GM19239 (cell line): ENCODE measurements at places on chromosomes 4 and X.
A peak's percentile ranks its signal among the peaks of the same experiment; 100 is the strongest.

DNA sequence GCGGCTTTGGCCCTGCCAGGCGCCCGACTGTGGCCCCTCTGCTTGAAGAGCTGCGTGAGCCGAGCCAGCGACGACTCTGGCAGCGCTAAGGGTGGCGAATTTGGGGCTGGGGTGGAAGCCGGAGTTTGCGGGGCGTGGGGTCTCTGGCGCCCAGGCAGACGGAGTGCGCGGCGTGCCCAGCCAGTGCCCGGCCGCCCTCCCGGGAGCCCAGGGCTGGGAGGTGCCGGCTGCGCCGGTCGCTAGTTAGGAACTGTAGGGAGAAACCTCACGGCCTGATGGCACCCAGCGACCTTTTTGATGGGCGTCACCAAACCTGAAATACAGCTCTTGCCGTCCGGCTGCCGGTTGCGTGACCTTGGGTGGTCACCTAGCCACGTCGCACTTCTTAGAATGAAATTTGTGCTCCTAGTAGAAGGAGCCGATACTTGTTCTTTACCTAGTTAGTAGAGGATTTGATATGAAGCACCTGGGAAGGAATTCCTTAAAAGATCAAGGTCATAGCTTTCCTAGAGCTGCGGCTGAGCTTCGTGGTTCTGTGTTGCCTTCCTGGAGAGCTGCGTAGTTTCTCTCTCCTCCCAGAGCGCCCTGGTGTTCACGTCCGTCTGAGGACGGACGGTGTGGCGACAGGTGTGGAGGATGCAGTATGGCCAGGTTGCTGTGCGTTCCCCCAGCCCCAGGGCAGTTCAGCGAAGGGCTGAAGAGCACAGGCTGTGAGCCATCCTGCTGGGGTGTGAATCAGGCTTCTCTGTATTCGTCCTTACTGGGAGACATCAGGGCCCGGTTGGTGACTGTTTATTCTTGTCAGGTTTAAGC lies 680 bp downstream of the MAEA start:
- DNase-seq, result no peak

- DNase-seq, result no peak
Observed at GRCh38 chr4:111744847-111745246, 400.4 kb upstream of the FAM241A start.

DNA sequence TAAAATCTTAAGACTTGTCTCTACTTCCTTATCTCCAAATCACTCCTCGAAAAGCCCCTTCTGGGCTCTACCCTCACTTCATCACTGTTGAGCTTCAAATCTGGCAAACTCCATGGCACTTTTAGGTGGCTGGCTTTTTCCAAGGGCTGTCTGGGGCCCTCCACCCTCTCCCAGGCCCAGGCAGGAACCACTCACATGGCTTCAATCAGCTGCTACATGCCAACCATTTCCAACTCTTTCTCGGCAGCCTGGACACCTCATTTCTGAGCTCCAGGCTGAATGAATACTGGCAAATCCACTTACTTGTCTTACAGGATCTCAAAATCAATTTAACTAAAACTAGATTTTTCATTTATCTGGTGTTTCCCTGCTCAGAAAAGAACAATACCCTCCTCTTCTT lies 22.0 kb downstream of the USP46 start:
- DNase-seq, result no peak

DNA sequence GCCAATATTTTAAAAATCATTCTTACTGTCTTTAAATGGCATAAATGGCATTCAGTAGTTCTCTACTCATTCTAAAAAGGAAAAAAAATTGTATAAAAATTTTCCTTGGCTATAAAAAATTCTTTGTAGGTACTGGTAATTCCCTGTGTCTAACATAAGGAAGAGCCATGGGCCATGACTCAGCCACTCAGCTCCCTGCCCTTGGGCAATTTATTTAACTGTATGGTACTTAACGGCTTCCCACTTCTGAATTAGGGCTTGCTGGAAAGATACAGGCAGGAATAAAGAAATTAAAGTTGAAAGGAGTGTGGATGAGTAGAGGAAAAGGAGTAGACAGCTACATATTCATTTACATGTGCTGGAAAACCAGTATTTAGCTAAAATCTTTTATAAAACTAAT lies 30.6 kb downstream of the ABHD18 start:
- DNase-seq, result no peak

GRCh38 chr4:153022241-153022715 lies 86.2 kb downstream of the FHDC1 start:
- no peak for DNase-seq

DNA sequence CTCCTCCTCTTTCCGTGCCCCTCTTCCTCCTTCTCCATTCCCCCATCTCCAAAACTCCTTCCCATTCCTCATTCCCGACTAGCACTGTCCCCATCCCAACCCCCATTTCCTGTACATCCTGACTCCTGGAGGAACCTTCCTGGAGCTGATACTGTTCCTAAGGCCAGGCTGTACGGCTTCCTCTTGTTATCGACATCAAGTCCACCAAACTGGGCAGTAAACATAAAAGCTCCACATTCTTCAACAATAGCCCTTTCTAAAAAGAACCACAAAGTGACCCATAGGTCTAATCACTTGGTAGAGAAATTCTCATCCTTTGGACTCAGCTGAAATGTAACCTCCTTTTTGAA lies 22.9 kb downstream of the AWAT2 start:
- no peak for DNase-seq

DNA sequence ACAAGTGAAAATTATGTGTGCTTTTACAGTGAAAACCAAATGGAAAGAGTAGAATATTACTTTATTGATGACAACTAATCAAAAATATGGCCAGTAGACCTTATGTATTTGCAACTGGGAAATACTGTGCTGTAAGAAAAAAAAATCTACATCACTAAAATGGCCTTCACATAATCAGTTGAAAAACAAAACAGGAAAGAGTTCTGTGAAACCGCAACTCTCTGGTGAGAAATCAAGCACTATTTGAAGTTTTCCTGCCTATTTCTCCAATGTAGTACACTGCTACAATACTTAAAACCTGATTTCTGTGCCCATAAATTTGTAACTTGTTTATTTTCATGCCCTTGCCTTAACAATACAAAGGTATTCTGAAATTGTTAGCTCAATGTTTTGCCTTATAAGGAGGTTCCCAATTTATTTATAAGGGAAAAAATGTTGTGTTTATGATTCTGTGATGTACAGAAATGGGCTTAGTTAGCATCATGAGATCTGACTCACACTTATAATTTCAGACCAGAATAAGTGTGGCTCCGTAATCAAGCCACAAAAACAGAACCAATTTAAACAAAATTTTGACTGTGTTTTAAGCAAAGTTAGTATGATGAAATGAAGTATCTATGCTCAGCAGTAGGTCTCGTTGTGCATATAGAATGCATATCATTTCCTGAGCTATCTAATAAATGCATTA lies 147.1 kb downstream of the FAT4 start:
- no peak for DNase-seq

DNA sequence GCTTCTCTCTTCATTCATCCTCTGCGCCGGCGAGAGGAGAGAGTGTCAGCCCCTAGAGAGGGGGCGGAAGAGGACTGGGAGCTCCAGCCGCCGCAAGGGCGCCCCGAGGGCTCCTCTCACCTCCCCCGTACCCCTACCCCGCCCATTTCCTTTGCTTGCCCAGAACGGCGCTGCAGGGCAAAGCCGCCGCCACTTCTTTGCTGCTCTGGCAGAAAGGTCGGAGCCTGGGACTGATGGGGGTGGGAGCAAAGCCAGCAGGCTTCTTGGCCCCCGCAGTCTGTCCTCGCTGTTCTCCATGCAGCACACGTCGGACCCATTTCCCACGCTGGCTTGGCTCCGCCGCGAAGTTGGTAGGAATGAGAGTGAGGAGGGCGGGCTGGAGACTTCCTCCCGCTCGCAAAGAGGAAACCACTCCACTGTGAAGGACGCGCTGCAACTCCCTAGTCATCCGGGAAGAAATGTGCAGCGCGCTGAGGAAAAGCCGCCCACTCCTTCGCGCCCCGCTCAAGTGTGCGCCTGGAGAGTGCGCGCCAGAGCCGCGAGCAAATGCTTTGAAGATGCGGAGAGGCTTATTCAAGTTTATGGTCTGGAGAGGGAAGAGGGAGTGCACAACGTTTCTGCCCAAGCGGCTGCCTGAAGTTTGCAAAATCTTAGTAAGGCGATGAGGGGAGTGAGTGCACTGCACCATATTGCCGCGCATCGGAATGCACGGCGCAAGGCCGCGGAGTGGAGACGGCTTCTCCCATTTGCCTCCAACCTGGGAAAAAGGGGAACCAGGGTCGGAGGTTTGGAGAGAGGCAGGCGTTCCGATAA lies 2.8 kb upstream of the PCDH7 start:
- no peak for DNase-seq

DNA sequence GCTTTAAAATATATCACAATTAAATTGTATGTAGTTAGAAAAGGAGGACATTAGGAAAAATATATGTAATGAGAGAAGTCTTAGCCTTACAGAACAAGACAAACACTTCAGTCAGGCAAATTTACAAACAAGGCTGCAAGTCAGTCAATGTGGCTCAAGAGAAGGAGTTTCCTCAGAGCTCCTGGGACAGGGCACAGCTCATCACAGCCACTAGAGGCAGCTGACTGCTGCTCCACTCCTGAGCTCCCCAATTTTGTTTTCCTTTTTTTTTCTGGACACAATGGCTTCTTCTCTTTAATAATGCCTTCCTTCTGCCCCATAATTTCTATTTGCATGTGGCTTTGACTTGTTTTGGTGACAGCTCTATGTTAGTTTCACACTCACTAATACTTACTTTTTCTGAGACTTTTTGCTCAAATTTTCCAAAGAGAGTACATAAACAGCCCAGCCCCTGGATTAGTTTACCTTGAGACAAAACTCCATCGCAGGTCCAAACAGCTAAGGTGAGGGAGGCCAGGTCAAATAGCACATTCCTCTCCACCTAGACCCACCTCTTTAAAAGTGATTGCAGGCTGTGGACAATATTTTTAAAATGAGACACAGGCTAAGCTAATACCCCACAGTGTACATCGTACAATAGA lies 850.4 kb upstream of the FRG1 start:
- DNase-seq, result no peak

- no peak for DNase-seq
Observed at GRCh38 chr4:161642708-161643107, 521.1 kb downstream of the FSTL5 start.

DNA sequence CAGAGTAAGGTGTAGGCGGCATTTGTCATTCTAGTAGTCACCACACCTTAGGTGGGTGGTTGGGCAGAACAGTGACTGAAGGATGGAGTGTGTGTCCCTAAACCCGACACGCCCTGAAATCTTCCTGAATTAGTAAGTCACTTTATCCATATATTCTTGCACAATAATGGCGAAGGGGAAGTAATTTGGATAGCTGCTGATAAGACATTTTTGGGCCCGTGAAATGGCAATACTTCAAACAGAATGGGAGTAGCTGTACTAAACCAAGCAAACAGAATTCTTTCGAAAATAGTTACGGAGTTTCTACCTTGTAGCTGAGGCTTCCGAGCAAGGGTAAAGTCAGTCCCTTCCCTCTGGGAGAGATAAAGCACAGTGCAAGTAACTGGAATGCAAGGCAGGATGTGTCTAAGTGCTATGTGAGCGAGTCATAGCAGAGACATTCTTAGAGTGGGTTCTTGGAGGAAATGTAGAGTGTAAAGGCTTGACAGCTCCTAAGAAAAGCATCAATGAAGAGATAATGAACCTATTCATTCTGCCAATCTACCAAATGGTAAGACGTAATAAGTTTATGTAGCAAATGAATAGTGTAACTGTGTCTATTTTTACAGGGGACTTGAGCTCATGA lies 72.8 kb downstream of the CLCN5 start:
- DNase-seq, result no peak

DNA sequence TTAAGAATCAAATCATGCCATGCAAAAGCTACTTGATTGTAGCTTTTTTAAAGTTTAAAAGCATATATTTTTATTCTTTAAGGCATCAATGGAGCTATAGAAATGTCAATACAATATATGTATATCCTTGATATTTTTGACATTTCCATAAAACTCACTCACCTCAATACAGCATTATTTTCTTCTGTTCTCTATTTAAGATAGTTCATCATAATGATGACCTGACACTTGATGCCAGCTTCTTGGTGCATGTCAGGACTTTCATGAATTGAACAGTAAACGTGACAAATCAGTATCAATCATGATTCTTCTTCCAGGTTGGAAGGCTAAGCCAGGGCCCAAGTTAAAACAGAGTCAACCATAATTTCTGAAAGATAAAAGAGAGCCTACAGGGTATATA lies 33.6 kb upstream of the ATP8A1 start:
- DNase-seq, result no peak

GRCh38 chr4:6942238-6942800 lies 32.7 kb downstream of the TBC1D14 start:
- peak; percentile 44 for DNase-seq

GRCh38 chrX:110734894-110735541 lies 60.6 kb downstream of the CHRDL1 start:
- DNase-seq, result no peak

- DNase-seq, result no peak
Observed at GRCh38 chr4:151402145-151402865, 6.7 kb upstream of the FHIP1A start.

DNA sequence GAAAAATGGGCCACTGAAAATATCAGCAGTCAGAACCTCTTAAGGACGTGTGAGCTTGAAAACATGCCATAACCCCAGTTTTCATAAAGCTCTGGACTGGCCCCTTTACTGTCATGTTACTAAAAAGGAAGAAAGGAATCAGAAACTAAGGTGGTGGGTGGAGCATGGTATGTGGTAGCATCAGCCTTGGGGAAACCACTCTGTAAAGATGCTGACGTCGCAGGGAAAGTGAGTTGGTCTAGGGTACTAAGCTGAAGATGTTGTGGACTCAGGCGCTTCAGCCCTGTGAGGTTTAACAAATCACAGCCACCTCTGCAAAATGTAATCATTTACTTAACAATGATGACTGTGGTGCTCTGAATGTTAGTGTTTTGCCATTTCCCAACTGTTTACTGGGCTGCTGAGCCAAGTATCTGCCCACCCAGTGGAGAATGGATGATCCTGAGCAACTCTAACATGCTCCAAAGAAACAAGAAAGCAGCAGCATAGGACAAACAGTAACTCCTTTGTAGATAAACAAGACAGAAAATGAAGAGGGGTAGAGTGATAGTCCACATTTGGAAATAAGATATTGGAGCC lies 33.4 kb downstream of the C4orf54 start:
- no peak for DNase-seq

DNA sequence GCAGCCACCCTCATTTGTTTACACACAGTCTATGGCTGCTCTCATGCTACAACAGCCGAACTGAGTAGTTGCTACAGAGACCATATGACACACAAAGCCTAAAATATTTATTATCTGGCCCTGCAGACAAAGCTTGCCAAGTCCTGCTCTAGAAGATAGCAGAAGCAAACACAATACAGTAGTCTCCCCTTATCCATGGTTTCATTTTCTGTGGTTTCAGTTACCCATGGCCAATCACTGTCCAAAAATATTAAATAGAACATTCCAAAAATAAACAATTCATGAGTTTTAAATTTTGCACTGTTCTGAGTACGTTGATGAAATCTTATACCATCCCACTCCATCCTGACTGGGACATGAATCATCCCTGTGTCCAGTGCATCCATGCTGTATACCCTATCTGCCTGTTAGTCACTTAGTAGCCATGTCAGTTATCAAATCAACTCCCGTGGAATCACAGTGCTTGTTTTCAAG lies 40.2 kb upstream of the ZNF81 start:
- no peak for DNase-seq

GRCh38 chr4:169921732-169922131 lies 104.5 kb downstream of the MFAP3L start:
- no peak for DNase-seq

GRCh38 chrX:7059214-7059838 lies 88.2 kb upstream of the STS start:
- DNase-seq, result peak; percentile 31

- DNase-seq, result no peak
Observed at GRCh38 chr4:87932718-87933141, 42.8 kb upstream of the SPP1 start.
